ENCODE measurements at places on chromosomes 5 and 9.

- no peak for DNase-seq
Observed at GRCh38 chr9:116345817-116346216, 192.2 kb downstream of the PAPPA start.

GRCh38 chr9:83372957-83373356, 165.2 kb downstream of the FRMD3 start:
- no peak for DNase-seq

DNA sequence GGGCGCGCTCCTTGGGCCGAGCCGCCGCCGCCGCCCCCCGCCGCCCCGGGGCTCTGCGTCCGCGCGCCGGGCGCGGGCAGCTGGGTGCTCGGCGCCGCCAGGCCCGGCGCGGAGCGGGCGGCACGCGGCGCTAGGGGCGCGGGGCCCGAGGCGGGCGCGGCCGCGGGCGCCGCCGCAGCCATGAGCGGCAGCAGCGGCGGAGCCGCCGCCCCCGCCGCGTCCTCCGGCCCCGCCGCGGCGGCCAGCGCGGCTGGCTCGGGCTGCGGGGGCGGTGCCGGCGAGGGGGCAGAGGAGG, 351 bp downstream of the TRIO start:
- no peak for DNase-seq

DNA sequence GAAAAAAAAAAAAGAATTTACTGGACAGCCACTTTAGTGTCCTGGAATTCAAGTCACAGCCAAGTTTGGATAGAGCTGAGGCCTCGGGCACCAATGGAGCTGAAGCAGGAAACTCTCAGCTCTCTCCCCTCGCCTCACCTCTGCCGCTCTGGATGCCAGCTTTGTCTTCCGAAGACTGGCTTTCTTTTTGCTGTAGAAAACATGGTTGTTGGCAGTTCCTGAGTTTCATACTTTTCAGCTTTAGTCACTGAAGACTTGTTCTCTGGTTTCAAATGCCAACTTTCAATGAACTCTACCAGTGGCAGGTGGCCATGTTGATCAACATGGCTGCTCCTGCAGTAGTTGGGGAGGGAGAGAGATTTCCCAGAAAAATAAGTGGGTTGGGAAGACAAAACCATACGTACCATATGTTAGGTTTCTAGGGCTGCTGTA, 142.2 kb downstream of the SNX18 start:
- DNase-seq, result no peak

DNA sequence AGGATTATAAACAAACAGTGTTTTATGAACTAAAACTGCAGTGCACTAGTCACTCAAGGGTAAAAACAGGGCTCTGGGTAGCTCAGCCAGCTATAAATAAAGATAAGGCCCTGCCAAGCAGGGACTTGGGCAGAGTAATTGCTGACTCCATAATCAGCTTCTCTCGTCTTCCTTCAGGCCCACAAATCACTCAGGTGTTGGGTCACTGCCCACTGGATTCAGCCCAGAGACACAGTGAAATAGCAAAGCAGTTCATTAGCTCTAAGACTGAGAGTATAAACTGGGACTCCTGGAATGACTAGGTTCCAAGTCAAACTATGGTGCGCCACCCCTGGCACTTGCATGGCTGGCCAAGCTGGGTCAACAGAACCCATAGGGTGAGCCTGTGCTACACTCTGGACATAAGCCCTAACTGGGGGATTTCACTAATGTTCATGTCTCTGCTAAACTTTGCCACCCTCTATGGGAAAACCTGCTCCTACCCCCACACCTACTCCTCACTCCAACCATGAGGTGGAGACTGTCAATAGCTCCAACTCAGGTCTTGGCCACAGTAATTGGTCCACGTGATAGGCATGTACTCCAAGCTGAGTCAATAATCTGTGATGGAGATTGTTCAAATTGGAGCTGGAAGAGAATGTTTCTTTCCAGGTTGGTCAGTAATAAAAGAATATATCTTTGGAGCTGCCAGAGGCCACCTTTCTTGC, 158.5 kb downstream of the SLIT3 start:
- DNase-seq, result no peak

Data from T-helper 9 cell (primary cell).